CD14-positive monocyte (primary cell): ENCODE measurements at places on chromosomes 12 and 14.

- DNase-seq, result no peak
Measured at GRCh38 chr14:22664261-22664660, 20.1 kb upstream of the OR6J1 start.

- no peak for DNase-seq
Measured at GRCh38 chr12:49553512-49554088, 14.3 kb downstream of the MCRS1 start.

DNA sequence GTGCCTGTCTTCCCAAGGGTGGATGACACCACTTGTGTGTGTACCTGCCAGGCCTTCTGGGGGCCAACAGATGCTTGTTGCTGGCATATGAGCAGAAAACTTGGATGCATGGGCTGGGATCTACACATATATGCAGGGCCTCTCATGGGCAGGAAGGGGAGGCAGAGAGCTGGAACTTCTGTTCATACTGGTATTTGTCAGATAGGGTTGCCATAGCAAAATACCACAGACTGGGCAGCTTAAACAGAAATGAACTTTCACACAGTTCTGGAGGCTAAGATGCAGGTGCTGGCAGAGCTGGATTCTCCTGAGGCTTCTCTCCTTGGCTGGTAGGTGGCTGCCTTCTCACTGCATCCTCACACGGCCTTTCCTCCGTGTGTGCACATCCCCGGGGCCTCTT lies 121.8 kb downstream of the SUDS3 start:
- no peak for DNase-seq

DNA sequence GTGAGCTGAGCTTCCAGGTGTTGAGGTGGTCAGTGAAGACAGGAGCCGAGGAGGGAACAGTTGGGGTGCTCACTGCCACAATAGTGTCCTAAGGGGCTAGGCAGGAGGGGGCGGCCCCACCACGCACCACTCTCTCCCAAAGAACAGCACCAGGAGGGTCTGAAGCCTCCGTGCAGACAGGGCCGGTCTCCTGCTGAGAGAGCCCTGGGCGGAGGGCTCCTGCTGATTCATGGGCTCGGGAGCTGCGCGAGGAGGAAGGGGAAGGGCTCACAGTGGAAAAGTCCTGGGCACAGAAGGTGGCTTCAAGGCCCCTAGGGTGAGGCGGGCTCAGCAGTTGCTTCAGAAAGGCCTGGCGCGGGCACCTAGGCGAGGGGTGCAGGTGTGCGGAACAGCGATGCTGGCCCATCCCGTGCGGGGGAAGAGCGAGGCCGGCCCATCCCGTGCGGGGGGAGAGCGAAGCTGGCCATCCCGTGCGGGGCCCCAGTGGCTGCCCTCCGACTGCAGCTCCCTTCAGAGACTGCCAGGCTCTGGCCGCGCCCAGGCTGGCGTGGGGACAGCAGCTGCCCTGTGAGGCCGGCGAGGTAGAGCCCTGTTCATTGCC lies 176.7 kb downstream of the ADGRD1 start:
- no peak for DNase-seq

- DNase-seq, result no peak
Measured at GRCh38 chr14:99924379-99924778, 131.2 kb downstream of the EML1 start.

DNA sequence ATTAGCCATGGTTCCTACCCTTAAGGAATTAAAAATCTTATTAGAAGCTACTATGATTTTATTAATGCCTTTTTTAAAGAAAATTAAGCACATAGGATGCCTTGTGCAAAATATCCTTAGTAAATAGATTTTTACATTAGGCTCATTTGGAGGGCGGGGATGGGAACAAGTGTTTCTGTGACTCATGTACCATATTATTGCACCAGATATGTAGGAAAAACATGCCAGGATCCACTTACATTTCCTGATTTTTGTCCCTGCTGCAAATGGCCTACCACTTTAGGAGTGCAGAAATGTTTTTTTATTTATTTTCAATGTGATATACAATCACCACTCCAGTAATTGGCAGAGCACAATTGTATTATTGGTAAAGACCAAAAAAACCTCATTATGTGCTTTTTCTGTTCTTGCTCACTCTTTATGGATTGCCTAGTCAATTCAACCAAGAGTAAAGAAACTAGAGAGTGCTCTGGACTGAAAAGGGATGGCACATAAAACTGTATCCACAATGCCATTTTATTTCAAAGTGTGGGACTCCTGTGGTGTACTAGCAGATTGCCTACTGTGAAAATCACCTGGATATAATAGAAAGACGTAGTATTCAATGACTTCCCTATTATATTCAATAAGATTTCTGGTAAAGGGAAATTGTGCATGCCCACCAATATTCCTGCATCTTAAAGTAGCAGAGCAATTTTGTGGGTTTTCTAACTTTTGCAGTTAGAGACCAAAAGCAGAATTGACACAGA lies 86.9 kb downstream of the ANO6 start:
- no peak for DNase-seq

DNA sequence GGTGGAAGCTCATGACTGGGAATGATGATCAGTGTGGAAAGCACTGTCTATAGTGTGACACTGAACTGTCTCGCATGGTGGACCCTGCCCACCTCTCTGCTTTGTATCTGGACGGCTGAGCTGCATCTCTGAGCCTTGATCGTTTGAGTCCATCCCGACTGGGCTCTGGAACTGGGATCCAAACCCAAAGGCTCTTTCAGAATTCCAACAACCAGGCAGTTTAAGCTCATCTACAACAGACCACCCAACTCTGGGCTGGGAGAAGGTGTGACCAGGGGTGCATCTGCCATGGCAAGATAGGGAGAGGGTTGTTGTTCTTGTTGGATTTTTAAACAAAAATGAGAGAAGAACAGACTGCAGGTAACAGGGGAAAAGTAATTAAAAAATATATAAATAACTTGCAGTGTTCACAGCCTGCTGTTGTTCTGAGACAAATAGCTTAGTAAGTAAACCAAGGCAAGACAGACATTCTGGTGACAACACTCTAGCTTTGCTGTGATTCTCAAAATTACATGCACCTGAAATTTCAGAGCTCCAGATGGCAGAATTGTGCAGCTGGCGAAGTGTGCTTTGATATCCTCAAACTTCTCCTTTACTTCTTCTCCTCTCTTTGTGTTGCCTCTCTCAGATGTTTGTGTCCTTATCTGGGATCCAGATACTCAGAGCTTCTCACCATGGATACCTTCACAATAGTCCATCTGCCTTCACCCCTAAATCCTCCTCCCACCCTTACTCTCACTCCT lies 209.6 kb downstream of the EMP1 start:
- DNase-seq, result no peak

DNA sequence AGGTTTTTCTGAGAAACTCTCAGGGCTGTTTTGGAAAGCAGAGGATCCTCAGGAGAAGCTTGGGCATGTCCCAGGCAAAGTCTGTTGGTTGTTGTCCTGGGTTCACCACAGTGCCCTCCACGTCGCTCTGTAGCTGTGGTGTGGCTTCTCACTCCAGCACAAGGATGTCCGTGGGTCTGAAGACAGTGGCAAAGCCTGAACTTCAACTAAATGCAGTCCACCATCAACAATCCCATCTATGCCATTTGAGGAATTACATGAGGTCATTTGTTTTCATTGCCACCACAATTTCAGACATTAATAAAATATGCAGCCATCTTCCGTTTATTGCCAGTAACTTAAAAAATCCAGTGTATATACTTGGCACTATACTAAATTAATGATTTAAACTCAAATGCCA lies 272.1 kb downstream of the LRIG3 start:
- no peak for DNase-seq

- no peak for DNase-seq
Measured at GRCh38 chr12:24446287-24446686, 496.8 kb upstream of the SOX5 start.

- no peak for DNase-seq
Measured at GRCh38 chr14:82528016-82528415, 994.4 kb upstream of the SEL1L start.
